ENCODE measurements at places on chromosomes 16 and 17.

DNA sequence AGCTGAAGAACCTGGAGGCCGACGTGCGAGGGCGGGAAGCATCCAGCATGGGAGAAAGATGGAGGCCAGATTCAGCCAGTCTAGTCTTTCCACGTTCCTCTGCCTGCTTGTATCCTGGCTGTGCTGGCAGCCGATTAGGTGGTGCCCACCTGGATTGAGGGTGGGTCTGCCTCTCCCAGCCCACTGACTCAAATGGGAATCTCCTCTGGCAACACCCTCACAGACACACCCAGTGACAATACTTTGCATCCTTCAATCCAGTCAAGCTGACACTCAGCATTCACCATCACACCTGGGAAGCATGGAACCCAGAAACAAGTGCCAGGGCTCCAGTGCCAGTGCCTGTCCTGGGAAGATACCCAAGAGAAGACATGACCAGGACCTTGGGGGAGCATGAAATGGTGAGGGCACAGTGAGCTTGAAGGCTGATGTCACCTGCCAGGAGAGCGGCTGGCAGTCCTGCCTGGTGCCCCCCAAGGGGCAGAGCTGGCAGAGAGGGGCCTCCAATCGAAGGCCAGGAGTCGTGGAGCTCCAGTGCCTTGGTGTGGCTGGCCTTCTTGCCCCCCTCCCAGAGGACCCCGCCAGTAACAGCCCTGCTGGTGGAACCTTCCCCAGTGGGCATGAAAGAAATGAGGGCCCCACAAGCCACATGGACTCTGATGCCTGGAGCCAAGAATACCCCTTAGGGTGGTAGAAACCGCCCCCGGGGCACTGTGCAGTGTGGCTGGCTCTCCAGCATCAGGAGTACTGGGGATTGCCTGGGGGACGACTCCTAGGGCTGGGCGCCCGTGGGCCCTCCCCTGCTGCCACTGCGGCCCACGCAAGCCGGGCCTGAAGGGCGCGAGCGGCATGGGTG, 643 bp upstream of the NPB start:
- DNase-seq: peak; percentile 63

GRCh38 chr16:69773260-69773947, 11.3 kb downstream of the WWP2 start:
- no peak for DNase-seq

DNA sequence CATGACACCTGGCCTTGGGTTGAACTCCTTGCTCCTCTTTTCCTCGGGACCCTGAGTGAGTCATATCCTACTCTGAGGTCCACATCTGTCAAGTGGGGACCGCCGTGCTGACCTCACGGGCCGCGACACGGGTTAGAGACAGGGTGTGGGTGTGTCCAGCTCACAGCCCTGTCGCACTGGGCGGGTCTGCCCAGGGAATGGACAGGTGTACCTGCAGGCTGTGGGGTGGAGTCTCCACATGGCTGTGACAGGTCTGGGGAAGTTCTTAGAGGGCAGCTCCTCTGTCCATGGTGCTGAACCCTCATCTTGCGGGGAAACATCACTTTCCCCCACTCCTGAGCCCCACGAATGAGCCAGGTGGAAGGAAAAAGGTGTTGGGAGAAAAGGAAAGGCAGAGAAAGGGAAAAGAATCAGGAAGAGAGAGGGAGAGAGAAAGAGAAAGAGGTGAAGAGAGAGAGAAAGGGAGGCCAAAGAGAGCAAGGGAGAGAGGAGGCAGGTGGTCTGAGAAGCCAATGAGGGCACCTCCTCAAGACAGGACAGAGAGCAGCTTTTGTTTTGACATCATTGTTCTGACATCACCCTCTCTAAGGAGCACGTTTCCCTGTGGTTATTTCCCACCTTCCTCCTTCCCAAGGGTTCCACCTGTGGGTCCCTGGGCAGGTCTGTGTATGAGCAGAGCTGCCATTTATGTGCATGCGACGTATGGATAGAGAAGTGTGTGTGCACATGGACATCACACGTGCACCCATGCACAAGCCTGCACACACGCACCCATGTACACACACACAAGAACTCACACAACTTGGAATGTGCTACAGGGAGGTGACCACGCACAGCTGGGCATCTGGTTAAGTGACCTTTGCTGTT, 32.6 kb upstream of the CBFA2T3 start:
- peak; percentile 66 for DNase-seq

- peak; percentile 79 for DNase-seq
Measured at GRCh38 chr17:75848523-75849278, 4.5 kb upstream of the UNC13D start.

DNA sequence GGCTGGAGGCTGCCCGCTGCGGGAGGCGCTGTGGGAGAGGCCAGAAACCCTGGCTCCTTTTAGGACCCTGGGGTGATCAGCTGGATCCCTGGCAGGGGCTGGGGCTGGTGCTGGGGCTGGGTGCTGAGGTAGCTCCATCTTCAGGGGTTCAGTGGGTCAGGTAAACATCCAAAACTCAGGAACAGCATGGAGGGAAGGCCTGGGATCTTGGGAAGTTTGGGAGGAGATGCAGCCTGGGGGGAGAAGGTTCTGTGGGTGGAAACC, 21.0 kb downstream of the ADGRG5 start:
- DNase-seq: peak; percentile 52

GRCh38 chr16:49411121-49411970, 37.7 kb downstream of the C16orf78 start:
- DNase-seq: no peak

- no peak for DNase-seq
Measured at GRCh38 chr16:14244196-14245010, 173.3 kb downstream of the MRTFB start.

- DNase-seq: no peak
Measured at GRCh38 chr16:19515757-19516156, 6.1 kb downstream of the GDE1 start.

- no peak for DNase-seq
Measured at GRCh38 chr17:32396343-32396742, 46.4 kb downstream of the ZNF207 start.

GRCh38 chr16:83355570-83356218, 452.1 kb upstream of the HSBP1 start:
- DNase-seq: no peak

DNA sequence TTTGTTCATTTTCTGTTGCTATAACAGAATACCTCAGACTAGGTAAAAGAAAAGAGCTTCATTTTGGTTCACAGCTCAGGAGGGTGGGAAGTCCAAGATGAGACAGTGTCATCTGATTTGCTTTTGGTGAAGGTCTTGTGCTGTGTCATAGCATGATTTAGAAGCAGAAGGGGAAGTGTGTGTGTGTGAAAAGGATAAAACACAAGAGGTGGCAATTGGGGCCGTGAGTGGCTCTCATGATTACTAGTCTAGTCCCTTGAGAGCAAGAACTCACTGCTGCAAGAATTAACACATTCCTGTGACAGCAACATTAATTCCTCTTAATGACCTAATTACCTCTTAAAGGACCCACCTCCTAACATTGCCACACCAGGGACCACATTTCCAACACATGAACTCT, 8.3 kb downstream of the SLC35G3 start:
- DNase-seq: no peak

DNA sequence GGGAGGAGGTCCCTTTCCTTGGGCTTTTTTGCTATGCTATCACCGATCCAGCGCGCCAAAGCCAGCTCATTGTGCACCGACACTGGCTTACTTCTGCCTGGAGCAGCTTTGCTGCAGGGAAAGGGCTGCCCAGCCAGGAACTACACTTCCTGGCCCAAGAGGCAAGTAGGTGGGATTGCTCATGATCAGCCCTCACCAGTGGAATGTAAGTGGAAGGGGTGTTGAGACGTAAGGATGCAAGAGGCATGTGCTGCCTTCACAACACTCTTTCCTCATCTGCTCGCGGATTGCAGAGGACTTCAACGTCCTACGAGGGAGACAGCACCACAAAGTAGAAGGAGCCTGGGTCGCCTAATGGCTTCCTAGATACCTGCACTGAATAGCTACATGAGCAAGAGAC, 104.3 kb upstream of the FOXF1 start:
- DNase-seq: no peak

DNA sequence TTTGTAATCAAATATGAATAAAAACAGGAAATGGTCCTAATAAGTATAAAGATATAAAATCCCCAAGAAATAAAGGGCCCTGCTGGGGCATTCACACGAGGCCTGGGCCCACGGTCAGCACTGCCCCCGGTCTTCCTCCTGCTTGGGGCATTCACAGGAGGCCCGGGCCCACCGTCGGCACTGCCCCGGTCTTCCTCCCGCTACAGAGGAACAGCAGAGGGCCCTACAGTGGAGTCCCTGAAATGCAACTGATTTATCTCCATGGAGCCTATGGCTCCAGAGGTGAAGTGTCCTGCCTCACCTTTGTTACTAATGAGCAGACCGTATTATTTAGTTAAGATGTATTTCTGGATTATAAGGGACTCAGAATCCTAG, 46.5 kb downstream of the MAP1LC3B start:
- no peak for DNase-seq

DNA sequence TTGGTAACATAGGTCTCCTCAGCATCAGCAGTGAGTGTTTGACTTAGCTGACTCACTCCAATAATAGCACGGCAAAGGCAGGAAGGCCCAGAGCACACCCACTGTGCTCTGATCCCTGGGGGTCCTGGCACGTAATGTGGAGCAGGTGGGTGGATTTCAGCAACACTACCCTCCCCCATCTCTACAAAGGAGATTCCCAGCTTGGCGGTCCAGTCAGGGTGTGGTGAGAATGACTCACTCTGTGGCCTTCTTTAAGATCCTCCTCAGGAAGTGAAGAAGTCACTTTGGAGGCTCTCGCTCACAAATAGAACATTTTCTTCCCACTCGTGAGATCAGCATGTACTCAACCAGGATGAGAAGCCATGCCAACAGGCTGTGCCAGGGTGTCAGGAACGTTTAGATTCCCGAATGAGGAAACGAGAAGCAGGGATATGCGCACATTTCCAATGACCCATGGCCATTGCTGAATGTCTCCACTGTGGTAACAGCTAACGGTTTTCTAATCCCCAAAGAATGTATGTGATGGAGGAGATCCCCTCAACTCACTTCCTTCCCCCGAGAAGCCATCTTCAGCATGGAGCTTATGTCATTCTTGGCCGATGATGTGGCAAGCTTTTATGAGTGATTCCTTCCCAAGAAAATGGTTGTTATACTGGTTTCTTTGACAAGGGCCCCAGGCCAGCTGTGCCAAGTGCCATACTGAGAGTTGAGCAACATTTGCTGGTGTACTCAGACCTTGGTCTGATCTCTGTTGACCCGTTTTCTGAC, 365.2 kb downstream of the C16orf95 start:
- peak; percentile 88 for DNase-seq

DNA sequence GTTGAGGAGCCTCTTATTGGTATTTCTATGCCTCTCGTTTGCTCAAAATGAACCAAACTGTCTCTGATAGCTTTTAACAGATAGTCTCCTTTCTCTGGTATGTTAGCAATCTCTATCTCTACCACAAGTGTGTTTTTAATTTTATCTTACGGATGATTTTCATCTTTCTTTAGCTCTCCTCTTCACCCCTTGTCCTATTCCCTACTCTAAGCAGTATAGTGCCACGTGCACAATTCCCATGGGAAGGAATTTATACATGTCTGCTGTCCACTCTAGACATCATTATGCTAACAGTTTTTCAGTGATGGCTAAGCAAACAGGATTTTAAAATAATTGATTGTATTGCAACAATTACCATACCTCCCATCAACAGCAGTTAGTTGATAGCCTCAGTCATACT, 177.3 kb downstream of the CYB561 start:
- no peak for DNase-seq

GRCh38 chr16:50668368-50669008, 12.6 kb downstream of the SNX20 start:
- no peak for DNase-seq

DNA sequence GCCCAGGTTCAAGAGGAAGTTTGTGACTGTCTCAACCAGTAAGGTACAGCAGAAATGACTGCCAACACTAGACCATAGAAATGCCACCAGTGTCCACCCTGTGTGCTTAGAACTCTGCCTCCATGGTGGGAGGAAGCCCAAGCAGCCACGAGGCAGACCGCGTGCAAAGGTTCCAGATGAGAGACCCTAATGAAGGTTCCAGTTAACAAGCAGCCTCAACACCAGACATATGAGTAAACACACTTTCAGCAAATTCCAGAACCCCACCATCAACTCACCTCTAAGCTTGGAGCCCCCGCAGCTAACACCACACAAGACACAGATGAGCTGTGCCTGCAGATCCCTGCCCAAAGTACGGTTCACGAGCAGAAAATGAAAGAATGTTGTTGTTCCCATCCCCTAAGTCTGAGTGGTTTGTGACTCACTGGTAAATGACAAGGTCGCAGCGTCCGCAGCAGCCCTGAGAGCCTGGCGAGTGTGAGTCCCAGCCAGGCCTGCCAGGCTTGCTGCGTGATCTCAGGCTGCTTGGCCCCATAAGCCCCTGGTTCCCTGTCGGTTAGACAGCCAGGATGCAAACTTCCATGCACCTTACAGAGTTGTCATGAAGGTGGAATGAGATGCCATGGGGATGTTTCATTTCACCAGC, 193.7 kb downstream of the C16orf95 start:
- DNase-seq: peak; percentile 22

DNA sequence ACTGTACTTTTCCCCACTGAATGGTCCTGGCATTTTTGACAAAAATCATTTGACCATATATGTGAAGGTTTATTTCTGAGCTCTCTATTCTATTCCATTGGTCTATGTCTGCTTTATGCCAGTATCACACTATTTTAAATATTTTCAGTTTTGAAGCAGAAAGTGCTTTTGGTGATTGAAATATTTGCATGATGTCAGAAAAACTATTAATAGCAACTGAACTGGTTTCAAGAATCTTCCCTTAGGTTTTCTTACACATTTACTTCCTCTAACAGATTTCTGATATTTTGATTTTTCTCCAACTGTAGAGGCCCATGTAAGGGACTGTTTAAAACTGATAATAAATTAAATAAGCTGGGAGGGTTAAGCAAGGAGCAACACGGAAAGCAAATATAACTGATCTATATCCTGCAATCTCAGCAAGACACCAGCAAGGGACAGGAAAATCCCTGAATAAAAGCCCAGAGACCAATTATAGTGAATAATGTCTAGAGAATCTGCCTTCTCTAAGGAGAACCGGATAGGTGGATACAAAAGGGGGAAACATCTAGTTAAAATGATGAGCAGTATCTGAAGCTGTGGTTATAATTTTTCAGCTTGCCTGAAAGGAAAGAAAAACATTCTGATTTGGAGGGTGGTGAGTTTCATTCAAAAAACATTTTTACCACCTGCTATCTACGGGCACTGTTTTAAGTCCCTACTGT, 80.9 kb upstream of the STAC2 start:
- no peak for DNase-seq

All from RWPE2 (cell line).